ENCODE measurements at places on chromosomes 5 and 9. TPM values are rescaled to one million over a fixed set of nuclear protein-coding genes. Genes with fewer than 3 reads are reported as not detected.

CDC25C gene
- total RNA-seq = not detected

PCSK1 gene
- total RNA-seq = 0.08 TPM

FUT7 gene
- not detected for total RNA-seq

TICAM2 gene
- total RNA-seq = 4.9 TPM

CARTPT gene
- total RNA-seq = not detected

HMHB1 gene
- not detected for total RNA-seq

ELAVL2 gene
- 0.88 TPM for total RNA-seq

CDH12 gene
- total RNA-seq = not detected

CER1 gene
- total RNA-seq = not detected

FOXD4L3 gene
- total RNA-seq = not detected

SPINK7 gene
- not detected for total RNA-seq
